ENCODE measurements at places on chromosomes 4 and X.
A peak's percentile ranks its signal among the peaks of the same experiment; 100 is the strongest.

- no peak for DNase-seq
Measured at GRCh38 chrX:63657821-63658220, 127.2 kb downstream of the ARHGEF9 start.

GRCh38 chr4:17335371-17335770 is 176.5 kb downstream of the QDPR start:
- no peak for DNase-seq

- no peak for DNase-seq
Measured at GRCh38 chr4:111268769-111269414, 646.0 kb upstream of the PITX2 start.

GRCh38 chr4:92163348-92163747 is 140.4 kb upstream of the GRID2 start:
- DNase-seq = no peak

- no peak for DNase-seq
Measured at GRCh38 chr4:26397086-26397485, 76.3 kb downstream of the RBPJ start.

DNA sequence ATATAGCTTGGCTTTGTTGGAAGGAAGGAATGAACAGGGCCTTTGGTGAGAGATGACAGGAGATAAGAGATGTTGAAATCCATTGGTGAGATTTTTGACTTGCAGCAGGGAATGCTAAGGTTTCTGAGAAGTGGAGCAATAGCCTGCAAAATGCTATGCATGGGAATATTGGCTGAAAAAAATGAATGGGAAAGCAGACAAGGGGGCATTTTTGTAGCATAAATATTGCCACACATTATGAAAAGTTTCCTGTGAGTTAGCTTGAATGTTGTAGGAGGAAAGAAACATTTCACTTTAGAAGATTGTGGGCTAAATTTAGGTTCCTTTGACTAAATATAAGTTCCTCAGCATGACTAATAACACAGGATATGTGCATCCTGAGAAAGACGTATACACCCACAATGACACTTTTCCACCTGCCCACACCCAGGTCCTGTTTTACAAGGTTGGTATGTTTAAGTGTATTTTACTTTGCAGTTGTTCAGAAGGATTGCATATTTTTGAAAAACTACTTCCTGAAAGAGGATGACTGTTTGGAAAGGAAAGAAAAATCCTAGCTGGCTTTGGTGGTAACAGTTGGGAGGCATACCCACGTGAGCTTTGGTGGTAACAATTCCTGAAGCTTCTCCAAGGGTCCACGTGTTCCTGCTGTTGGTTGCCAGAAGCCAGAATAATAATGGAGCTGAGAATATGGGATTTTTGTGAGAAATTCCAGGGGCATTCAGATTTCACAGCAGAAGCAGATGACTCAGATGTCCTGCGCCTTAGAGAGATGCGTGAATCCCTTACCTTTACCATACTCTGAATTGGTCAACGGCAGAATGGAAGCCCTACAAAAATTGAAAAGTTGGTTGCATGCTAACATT is 28.5 kb downstream of the PHEX start:
- no peak for DNase-seq

- DNase-seq = no peak
Measured at GRCh38 chr4:122431351-122431750, 25.2 kb downstream of the IL2 start.

GRCh38 chr4:77187322-77187721 is 30.3 kb downstream of the CCNG2 start:
- DNase-seq = no peak

DNA sequence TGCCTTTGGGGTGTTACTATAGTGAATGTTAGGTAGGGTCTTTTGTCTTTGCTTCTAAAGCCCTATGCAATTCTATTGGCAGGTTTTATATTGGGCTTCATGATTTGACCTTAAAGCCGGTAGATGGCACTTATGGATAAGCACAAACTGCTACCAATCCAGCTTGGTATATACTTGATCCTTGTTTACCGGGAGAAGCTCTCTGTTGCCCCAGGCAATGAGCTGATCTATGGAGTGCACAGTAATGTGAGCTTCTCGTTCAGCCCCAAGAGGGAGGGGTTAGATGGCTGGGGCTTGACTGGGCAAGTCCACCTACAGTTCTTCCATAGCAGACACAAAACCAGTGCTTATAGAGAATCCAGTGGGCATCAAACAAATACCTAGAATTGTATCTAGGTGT is 287.2 kb upstream of the CT83 start:
- no peak for DNase-seq

- DNase-seq = no peak
Measured at GRCh38 chrX:145524931-145525330, 277.6 kb downstream of the SPANXN1 start.

GRCh38 chrX:132860200-132860599 is 98.2 kb downstream of the HS6ST2 start:
- DNase-seq = no peak

GRCh38 chr4:95165926-95166524 is 382.7 kb downstream of the UNC5C start:
- peak; percentile 36 for DNase-seq

DNA sequence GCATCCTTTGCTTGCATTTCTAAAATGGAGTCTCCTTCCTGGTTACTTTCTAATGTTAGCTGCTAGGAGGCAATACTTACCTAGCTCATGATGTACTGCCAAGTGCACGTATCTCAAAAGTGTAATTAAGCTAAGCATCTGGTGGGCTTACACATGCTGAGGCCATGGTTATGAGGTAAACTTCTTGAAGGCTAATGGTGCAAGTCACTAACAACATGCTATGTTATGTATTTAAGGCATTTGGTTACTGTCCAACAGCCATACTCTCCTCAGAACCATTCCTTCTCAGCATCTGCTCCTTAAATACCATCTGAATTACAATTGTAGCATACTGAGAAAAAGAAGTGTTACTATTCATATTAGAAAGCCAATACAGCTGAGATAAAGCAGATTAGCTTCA is 318.6 kb upstream of the BMP3 start:
- no peak for DNase-seq

DNA sequence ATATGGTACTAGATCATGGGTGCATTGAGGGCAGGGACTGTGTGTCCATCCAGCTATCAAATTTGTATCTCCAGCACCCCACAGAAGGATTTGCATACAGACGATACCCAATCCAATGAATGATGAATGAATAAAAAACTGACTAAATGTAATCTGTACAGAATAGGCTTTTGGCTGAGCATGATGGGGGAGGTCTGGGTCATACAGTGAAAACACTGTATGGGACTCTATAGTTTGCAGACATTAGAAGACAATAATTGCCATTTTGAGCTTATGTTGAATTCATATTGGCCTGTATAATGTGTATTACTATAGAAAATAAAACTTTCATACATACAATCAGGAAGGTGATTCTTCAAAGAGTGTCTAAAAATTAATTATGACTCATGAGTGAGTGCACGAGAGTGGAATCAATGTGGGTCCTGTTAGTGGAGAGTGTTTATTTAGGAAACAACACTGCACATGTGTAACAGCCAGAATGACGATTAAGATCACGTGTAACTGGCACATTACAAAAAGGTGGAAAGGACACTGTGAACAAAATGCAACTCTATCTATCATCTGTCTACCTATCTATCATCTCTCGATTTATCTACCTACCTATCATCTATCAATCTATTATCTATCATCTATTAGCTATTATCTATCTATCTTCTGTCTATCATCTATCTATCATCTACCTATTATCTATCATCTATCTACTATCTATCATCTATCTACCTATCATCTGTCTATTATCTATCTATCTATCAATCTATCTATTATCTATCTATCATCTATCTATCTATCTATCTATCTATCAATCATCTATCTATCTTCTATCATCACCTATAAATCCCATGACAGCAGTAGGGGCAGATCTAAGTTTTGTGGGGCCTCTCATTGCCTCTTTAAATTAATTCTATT is 201.3 kb downstream of the PTTG2 start:
- DNase-seq = no peak

DNA sequence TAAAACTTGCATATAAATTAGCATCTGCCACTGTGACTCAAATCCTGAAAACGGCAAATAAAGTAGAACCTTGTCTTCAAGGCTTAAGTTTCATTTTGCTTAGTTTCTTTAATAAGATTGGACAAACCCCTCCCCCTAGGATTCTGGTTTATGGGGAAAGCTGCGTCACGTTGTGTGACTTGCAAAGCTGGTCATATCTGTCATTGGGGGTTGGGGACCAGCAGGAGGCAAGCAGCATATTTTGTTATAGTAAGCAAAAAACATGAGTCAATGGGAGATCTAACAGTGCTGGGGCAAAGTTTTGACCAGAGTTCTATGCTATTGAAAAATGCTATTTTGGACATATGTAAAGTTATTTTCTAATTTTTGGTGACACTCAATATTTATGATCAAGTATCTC is 407.3 kb downstream of the PCDH18 start:
- no peak for DNase-seq

- DNase-seq = peak; percentile 71
Measured at GRCh38 chrX:37846934-37847732, at the start of gene DYNLT3. Gene DYNLT3, minus strand, starts transcription at chrX:37847571. Its CDS starts 61 bp downstream, at chrX:37847510.

GRCh38 chr4:105352826-105353225 is 121.0 kb downstream of the PPA2 start:
- DNase-seq = no peak

- DNase-seq = no peak
Measured at GRCh38 chrX:53256446-53257041, 24.8 kb downstream of the IQSEC2 start.

GRCh38 chr4:139146926-139147629 is 29.9 kb downstream of the ELF2 start:
- no peak for DNase-seq

GRCh38 chr4:7515390-7515902 is 80.7 kb upstream of the PSAPL1 start:
- no peak for DNase-seq

DNA sequence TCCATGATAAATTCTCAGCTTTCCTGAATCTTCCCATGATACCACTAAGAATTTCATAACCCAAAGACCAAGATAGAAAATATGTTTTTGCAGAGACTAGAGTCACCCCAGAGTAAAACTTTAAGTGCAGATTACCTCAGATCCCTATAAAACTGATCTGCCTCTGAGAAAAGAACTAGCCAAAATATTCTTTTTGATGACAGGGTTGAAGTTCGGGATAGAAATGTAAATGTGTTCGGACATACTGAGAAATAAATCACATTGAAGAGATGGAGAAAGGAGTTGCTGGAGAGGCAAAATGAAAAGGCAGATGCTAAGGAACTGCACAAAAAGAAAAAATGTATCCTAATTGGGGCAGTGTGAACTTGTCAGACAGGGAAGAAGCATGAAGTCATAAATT is 501.8 kb downstream of the ANKRD50 start:
- DNase-seq = no peak

DNA sequence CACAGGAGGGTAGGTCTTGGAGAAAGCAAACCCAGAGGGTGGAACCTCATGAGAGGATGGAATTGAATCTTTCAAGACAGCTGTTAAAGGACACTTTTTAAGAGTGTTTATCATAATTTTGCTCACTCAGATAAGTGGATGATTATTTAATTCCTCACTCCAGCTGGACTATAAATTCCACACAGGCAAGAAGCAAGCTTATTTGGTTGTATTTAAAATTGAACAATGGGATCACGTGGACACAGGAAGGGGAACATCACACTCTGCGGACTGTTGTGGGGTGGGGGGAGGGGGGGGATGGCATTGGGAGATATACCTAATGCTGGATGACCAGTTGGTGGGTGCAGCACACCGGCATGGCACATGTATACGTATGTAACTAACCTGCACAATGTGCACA is 116.3 kb downstream of the DHRSX start:
- DNase-seq = no peak

All from naive thymus-derived CD4-positive, alpha-beta T cell (primary cell).